ENCODE measurements at places on chromosomes 2 and 18. TPM values are rescaled to one million over a fixed set of nuclear protein-coding genes. Genes with fewer than 3 reads are reported as not detected.

GALNT14 gene
- total RNA-seq, result 1.1 TPM

NGEF gene
- 0.63 TPM for total RNA-seq

KIF5C gene
- total RNA-seq, result 10.2 TPM

DPYSL5 gene
- not detected for total RNA-seq

CD28 gene
- 94.2 TPM for total RNA-seq

EFEMP1 gene
- not detected for total RNA-seq

DNA sequence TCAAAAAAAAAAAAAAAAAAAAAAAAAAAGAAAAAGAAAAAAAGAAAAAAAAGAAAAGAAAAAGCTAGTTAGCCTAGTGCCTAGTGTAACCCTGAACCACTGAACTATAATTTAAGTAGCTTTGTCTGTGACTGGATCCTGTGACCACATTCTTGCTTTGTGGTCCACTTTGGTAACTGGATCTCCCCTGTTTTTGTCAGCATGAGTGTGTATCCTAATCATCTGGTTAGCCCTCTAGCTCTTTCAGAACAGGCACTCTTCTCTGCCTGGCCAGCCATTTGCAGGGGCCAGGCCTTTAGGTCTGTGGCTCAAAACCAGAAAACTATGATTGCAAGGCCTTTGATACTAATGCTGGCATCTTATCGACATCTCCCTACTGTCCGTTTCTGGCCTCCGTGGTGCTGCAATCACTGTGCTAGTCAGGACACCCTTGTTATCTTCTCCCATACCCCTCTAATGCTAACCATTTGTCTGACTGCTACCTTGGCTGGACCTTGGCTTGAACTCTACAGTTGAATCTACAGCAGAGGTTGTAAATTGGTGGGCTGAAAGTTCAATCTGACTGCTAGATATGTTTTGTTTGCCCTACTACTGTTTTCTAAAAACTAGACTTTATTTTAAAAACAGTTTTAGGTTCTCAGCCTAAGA is 40.5 kb downstream of the RBKS start:
- no peak overlapping the region for H3K27ac ChIP-seq
- no peaks in the 10 kb centered on the region for H3K27me3 ChIP-seq
- H3K36me3 ChIP-seq, result peaks cover 1% of the 10 kb centered on the region
- no peak overlapping the region for H3K4me3 ChIP-seq

- no peaks in the 10 kb centered on the region for H3K27me3 ChIP-seq
- H3K4me1 ChIP-seq, result peaks cover 40% of the 10 kb centered on the region
- H3K4me3 ChIP-seq, result no peak overlapping the region
- H3K27ac ChIP-seq, result no peak overlapping the region
- no peaks in the 10 kb centered on the region for H3K36me3 ChIP-seq
Measured at GRCh38 chr2:38660282-38660681, 5.6 kb upstream of the GALM start.

- H3K4me3 ChIP-seq, result no peak overlapping the region
- H3K27me3 ChIP-seq, result no peaks in the 10 kb centered on the region
- peaks cover 5% of the 10 kb centered on the region for H3K4me1 ChIP-seq
Measured at GRCh38 chr2:43605079-43605655, 9.3 kb upstream of the THADA start.

- peaks cover 64% of the 10 kb centered on the region for H3K36me3 ChIP-seq
- H3K4me3 ChIP-seq, result no peak overlapping the region
- DNase-seq, result no peak
- H3K27ac ChIP-seq, result peak overlapping the region; percentile 49
Measured at GRCh38 chr2:171102802-171103201, 57.9 kb downstream of the TLK1 start.

- no peak for DNase-seq
- H3K4me3 ChIP-seq, result no peak overlapping the region
- no peaks in the 10 kb centered on the region for H3K36me3 ChIP-seq
- H3K27me3 ChIP-seq, result peaks cover 3% of the 10 kb centered on the region
Measured at GRCh38 chr18:69626643-69627242, 226.1 kb downstream of the DOK6 start.

DNA sequence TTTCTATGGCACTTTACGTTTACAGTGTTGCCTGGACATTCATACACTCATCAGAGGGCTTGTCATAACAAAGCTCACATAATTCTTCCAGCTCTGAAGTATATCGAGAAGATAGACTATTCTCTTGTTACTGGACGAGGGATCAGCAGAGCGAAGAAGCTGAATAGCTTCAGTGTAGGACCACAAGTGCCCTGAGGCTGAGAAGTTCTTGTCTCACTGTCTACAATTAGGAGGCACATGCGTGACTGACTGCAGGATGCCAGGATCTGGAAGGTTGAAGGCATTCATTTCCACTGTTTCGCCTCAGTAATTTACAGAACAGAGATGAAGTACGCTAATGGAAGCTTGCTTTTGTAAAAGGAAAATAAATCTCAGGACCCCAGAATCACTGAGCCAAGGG is 9.6 kb downstream of the SH3YL1 start:
- no peak overlapping the region for H3K4me3 ChIP-seq
- H3K36me3 ChIP-seq, result peaks cover 18% of the 10 kb centered on the region
- H3K27ac ChIP-seq, result no peak overlapping the region
- DNase-seq, result no peak

DNA sequence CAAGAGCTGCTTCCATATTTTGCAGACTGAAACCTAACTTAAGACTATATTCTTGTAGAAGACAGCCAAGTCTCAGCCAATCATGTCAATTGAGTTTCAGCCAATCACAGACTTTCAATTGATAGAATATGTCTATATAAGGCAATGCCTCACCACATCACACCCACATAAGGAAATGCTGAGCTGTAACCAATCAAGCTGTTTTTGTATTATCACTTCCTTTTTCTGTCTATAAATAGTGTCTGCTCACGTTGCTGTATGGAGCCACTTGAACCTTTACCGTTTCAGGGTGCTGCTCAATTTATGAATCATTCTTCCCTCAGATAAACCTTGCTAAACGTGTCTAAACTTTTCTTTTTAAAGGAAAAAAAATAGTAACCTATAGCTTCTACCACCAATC is 1554.4 kb upstream of the LRRTM1 start:
- no peaks in the 10 kb centered on the region for H3K36me3 ChIP-seq
- H3K27me3 ChIP-seq, result no peaks in the 10 kb centered on the region
- H3K27ac ChIP-seq, result no peak overlapping the region
- H3K4me1 ChIP-seq, result no peaks in the 10 kb centered on the region
- DNase-seq, result no peak

GRCh38 chr2:217220228-217221013 is 360.6 kb upstream of the TNP1 start:
- peaks cover 39% of the 10 kb centered on the region for H3K4me1 ChIP-seq
- H3K4me3 ChIP-seq, result no peak overlapping the region
- H3K27ac ChIP-seq, result no peak overlapping the region
- H3K27me3 ChIP-seq, result peaks cover 14% of the 10 kb centered on the region

- H3K4me1 ChIP-seq, result peaks cover 39% of the 10 kb centered on the region
- H3K36me3 ChIP-seq, result peaks cover 62% of the 10 kb centered on the region
- H3K27ac ChIP-seq, result no peak overlapping the region
- H3K27me3 ChIP-seq, result no peaks in the 10 kb centered on the region
- peak; percentile 32 for DNase-seq
Measured at GRCh38 chr2:27636766-27637165, 7.9 kb downstream of the GPN1 start.

DNA sequence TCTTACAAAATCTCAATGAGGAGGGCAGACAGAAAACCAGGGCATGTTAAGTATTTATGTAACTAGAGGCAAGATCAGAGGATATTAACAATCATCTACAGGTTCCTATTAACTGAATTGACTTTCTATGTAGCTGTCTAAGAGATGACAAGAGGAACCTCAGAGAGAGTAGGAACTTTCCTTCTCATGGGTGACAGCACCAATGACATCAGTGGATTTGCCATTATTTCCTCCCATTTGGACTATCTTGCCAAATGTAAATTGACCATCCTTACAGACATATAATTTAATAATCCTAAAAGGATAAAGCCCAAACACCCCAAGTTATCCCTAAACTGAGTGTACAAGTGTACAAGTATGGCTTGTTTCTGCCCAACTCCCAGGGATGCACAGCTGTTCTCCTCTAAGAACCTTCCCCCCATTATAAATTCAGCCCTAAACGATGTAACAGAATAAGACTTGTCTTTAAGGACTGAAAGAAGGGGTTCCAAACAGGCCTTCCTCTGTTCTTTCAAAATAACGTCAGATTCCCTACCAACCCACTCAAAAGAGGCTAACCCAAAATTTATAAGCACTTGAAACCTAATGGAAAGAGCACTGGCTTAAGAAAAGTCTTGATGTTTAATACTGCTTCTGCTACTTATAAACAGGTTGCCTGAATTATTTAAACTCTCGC is 73.4 kb upstream of the CHAC2 start:
- no peak overlapping the region for H3K27ac ChIP-seq
- H3K4me1 ChIP-seq, result peaks cover 3% of the 10 kb centered on the region
- no peaks in the 10 kb centered on the region for H3K27me3 ChIP-seq

DNA sequence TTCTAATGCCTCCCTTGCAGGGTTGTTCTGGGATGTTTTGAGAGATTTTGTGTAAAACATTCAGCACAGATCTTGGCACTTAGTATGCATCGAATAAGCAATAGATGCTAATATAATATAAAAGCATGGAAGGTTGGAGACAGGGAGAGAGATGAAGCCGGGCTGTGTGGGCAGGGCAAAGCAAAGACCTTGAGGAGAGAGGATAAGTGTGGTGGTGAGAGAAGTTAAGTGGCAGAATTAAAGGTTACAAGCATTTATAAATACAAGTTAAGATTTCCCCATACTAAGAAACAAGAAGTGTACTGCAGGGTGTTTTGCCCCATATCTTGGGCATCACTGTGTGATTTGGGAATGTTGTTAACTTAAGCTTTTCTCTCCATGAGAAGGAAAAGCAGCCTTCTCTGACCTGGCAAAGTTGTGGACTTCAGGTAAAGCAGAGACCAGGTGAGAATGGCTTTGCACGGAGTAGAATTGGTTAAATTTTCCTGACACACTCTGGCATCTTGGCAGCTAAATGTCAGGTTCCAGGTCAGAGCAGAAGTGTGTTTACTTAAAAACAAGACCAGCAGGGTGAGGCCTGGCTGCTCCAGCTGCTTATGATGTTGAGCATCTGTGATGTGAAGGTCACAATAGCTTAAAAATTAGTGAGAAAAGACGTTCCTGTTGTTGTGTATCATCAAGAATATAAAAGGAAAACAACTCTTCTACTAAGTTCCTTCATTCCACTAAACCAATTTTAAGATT is 288.5 kb upstream of the HNMT start:
- no peaks in the 10 kb centered on the region for H3K4me1 ChIP-seq
- DNase-seq, result no peak
- no peak overlapping the region for H3K27ac ChIP-seq

DNA sequence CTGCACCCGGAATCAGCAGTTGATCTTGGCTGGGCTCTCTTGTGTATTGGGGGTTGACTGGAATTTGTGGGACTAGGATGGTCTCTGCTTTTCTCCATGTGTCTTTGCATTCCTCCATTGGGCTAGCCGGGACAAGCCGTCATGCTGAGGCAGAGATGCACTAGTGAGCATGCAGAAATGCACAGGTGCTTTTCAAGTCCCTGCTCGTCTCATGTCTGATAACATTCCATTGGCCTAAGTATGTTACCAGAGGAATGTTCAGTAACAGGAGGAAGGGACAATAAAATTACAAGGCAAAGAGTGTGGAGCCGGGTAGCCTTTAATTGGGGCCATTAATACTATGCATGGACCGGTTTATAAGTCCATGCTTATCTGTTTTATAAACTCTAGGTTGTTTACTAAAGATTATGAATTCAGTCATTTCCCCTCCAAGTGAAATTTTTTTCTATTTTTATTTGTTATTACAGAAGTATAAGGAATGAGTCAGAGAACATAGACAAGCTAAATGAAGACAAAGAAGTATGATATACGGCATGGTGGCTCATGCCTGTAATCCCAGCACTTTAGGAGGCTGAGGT is 24.4 kb upstream of the AAK1 start:
- H3K27ac ChIP-seq, result no peak overlapping the region
- no peaks in the 10 kb centered on the region for H3K27me3 ChIP-seq
- H3K4me3 ChIP-seq, result no peak overlapping the region
- peaks cover 13% of the 10 kb centered on the region for H3K4me1 ChIP-seq
- DNase-seq, result no peak

GRCh38 chr2:197255543-197255942 is 55.0 kb downstream of the ANKRD44 start:
- no peaks in the 10 kb centered on the region for H3K27me3 ChIP-seq
- H3K4me3 ChIP-seq, result peak overlapping the region; percentile 76
- peaks cover 30% of the 10 kb centered on the region for H3K36me3 ChIP-seq
- peak overlapping the region; percentile 92 for H3K27ac ChIP-seq

DNA sequence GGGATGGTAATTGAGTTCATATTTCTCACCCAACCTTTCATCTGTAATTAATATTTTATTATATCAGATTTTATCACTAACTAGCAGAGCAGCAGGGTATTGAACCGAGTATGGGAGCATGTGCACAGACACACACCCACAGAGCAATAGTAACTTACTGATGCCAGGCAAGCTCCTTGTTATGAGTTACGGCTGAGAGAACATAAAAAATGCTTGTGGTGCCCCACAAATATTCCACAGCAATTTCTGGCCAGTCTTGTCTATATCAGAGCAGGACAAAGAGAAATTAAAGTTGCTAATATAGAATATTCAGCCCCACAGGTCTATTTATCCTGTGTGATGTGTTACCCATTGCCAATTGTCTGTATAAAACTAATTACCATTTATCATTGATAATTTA is 501.8 kb upstream of the RAB12 start:
- H3K27me3 ChIP-seq, result no peaks in the 10 kb centered on the region
- no peak overlapping the region for H3K4me3 ChIP-seq
- H3K27ac ChIP-seq, result no peak overlapping the region
- no peak for DNase-seq
- H3K4me1 ChIP-seq, result no peaks in the 10 kb centered on the region

DNA sequence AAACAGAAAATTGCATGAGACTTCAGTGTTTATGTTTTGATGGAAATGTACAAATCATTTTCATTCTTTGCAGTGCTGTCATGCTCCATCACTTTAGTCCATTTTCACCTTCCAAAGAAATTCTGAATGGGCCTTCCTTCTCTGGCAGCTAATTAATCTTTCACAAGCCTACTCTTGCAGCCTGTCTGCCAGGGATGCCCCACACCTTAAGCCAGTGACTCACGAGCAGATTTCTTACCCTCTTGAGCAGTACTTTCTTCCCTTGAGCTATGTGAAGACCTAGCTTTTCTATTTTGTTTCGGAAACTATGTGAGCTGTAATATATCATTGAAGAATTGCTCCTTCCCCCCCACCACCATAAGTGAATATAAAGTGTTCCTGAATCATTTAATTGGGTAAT is 404.3 kb upstream of the VWC2L start:
- no peak overlapping the region for H3K27ac ChIP-seq
- H3K4me3 ChIP-seq, result no peak overlapping the region
- H3K4me1 ChIP-seq, result no peaks in the 10 kb centered on the region
- H3K36me3 ChIP-seq, result no peaks in the 10 kb centered on the region
- no peak for DNase-seq

GRCh38 chr2:38016219-38016618 is 59.7 kb downstream of the CYP1B1 start:
- H3K27me3 ChIP-seq, result no peaks in the 10 kb centered on the region
- no peaks in the 10 kb centered on the region for H3K4me1 ChIP-seq
- no peaks in the 10 kb centered on the region for H3K36me3 ChIP-seq
- no peak for DNase-seq
- H3K27ac ChIP-seq, result no peak overlapping the region

GRCh38 chr2:217858519-217859491 is 144.0 kb downstream of the TNS1 start:
- H3K27ac ChIP-seq, result no peak overlapping the region
- H3K4me1 ChIP-seq, result no peaks in the 10 kb centered on the region

- H3K27ac ChIP-seq, result no peak overlapping the region
- H3K27me3 ChIP-seq, result peaks cover 28% of the 10 kb centered on the region
- DNase-seq, result no peak
- peaks cover 30% of the 10 kb centered on the region for H3K36me3 ChIP-seq
- peaks cover 42% of the 10 kb centered on the region for H3K4me1 ChIP-seq
Measured at GRCh38 chr2:102139851-102140250, 2.7 kb upstream of the IL1R1 start.

Data from activated CD8-positive, alpha-beta T cell treated with anti-CD3 and anti-CD28 coated beads for 36 hours (primary cell).